CD8-positive, alpha-beta T cell (primary cell): ENCODE measurements at places on chromosomes 16 and 17.

GRCh38 chr16:56749672-56750491 is 20.0 kb downstream of the NUP93 start:
- DNase-seq: no peak

DNA sequence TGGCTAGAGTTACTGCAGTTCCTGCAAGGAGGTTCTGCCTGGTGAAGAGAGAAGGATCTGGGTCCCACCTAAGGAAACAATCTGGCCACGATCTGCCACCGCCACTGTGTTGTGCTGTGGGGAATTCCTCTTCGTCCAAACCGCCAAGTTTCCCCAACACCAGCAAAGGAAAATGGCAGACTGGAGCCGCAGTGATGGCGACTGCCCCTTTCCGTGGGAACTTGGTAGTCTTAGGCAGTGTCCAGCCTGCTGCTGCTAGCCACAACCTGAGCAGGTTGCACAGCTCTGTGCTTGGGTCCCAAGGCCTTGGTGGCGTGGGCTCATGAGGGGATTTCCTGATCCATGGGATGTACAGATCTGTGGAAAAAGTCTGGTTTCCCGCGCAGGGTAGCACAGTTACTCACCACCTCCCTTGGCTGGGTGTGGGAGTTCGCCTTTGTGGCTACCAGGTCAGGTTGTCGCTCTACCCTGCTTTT is 28.6 kb downstream of the NFATC3 start:
- DNase-seq: no peak

GRCh38 chr17:8264320-8264719 is 15.2 kb downstream of the PFAS start:
- no peak for DNase-seq

DNA sequence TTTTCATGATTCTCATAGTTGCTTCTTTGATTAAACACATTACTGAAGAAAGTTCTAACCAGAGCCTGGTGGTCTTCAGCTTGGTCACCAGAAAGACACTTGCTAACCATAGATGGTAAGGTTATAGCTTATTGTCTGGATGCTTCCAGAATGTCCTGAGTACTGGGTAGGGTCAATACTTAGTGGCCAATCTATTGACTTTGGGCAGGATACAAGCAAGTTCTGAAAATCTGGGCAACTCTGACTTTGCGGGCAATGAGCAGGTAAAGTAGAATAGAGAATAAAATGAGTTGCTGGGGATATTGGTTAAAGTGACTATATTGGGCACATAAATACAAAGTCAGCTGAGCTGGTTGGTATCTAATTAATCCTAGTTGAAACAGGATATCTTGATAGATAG is 63.0 kb downstream of the ABCA8 start:
- DNase-seq: no peak

DNA sequence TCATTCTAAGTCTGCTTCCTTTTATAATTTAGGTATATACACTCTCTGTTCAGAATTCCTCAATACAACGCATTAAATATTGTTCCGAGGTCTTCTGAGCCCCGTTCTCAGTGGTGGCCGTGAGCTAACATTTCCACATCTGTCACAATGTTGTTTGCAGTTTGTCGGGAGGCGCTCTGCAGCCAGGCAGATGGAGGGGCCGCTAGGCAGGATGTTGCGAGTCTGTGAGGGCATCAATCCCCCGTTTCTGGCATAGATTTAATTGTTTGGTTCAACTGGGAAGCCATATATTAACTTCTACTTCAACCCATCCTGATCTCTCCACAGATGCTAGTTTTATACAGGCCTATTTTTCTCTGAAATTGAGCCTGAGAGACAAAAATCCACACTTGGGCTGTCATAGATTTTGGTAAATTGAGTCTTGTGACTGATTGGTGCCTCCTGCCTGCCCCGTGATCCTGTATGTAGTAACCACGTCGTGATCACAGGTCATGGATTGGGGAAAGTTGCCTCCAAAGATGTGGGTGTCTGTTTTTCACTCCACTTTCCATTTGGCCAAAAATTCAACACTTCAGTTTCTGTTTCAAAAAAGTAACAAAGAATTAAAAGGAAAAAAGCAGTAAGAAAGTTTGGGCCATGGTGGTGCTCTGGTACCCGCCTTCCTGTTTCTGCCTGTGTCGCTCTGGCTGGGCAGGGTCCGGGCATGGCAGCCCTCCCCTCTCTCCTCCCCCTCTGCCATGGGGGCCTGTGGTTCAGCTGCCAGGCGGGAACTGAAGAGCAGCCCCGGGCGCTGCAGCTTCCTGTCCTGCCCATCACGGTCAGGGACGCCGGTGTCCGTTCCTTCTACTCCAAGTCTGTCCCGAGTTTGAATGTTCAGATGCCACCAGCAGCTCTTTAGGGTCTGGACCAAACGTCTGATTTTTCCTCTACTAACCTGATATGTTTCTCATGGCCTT is 41.5 kb downstream of the RPTOR start:
- no peak for DNase-seq

DNA sequence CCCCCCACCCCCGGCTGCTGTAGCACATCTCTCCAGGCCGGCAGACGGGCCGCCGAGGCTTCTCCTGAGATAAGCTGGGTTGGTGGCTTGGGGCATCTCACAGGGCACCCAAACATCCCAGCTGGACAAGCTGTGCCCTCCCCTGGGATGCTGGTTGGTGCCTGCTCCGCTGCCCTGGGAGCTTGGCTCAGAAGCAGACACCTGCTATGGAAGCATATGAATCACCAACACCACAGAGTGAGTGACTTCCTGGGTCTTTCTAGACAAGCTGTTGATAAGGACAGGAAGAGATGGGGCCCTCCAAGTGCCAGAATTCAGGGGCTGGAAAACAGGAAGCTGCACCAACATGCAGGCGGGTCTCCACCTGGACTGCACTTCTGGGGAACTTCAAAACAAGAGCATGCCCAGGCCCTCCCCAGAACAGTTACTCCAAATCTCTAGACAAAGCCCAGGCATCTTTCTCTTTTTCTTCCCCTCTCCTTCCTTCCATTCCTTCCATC is 13.7 kb downstream of the C16orf95 start:
- no peak for DNase-seq

DNA sequence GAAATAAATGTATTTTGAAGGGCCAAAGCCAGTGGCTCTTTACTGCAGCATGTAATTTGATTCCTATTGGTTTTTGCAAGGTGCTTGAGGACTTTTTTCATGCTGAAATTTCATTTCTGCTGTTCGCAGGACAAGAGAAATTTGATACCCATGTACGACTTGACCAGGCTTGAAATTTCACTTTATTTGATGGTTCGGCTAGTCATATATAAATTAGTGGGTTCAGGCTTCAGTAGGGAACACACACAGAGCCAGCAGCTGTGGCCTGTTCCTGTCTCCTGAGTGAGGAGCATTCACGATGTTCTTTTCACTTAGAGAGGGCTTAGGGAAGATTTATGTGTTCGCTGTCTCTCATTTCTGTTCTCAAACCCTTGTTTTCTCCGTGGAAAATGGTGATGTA is 258.4 kb upstream of the CACNG5 start:
- no peak for DNase-seq

GRCh38 chr16:24087891-24088410 is 168.2 kb upstream of the CACNG3 start:
- no peak for DNase-seq

- peak; percentile 85 for DNase-seq
These were observed 27.8 kb downstream of the TK2 start for GRCh38 chr16:66521951-66522771.

DNA sequence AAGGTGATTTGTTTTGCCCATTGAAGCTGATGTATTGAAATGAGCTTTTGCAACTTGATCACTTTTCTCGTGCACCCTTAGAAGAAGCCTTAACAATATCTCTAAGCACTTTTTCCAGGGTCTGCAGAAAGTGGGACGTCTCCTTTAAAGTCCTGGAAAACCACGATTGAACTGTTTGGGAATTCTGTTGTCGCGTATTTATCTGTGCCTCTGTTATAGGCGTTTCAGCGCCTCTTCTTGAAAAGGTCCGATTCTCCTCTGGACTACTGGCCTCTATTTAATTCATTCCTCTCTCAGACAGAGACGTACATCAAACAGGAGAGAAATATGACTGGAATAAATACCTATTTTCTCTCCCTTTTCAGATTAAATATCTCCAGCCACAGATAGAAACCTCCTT is 262.4 kb upstream of the PSMD7 start:
- no peak for DNase-seq

- no peak for DNase-seq
These were observed 68.4 kb upstream of the ELAC2 start for GRCh38 chr17:13086142-13086769.

DNA sequence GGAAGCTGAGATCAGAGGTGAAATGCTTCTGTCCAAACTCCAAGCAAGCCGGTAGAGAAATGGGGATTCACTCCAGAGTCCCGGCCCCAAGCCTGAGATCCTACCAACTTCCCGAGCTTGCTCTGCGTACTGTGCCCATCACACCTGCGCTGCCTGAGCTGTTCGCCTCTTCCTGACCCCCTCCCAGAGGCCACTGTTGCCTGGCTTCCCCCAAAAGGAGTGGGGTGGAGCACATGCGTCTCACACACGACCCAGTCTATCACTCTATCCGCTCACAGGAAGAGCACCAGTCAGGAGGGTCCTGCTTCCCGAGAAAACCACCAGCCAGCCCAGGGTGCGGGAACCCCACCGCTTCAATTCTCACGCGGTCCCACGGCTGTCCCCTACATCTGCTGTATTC is 13.5 kb upstream of the C16orf95 start:
- DNase-seq: no peak

- DNase-seq: peak; percentile 67
These were observed 21.9 kb downstream of the UNC13D start for GRCh38 chr17:75822119-75822799.

DNA sequence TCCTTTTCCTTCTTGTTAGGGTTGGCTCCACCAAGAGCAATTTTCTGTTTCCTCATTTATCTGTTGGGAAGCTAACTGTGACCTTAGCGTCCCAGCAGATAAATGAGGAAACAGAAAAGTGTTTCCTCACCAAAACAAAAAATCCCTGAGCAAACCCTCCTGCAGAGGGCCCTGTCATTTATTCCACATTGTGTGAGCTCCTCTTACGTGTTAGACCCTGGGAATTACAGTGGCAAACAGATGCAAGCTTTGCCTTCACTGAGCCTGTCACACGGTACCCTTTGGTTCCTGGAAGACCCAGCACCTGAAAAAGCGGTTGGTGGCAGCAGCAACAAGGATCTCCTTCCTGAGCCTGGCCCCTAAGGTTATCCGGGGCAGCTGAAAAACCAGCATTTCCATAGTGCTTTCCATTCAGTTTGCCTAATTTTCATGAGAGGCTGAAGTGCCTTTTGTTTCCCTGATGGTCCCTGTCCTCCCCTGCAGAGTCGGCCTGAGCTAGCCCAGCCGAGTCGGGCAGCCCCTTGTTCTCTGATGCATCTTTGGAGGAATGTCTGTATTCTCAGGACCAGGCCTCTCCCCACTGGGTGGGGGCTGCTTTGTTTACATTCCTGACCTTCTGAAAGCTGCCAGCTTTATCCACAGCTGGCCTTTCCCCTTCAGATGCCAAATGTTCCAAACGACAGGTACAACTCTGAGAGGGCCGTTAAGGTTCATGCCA is 34.7 kb downstream of the YPEL2 start:
- no peak for DNase-seq

DNA sequence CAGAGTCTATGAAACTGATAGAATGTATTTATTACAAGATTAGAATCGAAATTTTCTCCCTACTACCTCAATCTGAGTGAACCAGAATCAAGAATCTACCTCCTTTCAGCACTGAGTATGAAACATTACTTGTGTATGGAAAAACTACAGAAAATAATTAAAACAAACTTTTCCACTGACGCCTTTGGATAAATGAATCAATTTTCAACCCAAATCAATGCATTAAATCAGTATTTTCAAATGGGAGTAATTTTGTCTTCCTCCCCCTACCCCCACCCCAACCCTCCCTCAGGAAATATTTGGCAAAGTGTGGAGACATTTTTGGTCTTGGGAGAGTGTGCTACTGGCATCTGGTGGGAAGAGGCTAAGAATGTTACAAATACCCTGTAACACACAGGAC is 7.8 kb upstream of the ABCA10 start:
- DNase-seq: no peak

DNA sequence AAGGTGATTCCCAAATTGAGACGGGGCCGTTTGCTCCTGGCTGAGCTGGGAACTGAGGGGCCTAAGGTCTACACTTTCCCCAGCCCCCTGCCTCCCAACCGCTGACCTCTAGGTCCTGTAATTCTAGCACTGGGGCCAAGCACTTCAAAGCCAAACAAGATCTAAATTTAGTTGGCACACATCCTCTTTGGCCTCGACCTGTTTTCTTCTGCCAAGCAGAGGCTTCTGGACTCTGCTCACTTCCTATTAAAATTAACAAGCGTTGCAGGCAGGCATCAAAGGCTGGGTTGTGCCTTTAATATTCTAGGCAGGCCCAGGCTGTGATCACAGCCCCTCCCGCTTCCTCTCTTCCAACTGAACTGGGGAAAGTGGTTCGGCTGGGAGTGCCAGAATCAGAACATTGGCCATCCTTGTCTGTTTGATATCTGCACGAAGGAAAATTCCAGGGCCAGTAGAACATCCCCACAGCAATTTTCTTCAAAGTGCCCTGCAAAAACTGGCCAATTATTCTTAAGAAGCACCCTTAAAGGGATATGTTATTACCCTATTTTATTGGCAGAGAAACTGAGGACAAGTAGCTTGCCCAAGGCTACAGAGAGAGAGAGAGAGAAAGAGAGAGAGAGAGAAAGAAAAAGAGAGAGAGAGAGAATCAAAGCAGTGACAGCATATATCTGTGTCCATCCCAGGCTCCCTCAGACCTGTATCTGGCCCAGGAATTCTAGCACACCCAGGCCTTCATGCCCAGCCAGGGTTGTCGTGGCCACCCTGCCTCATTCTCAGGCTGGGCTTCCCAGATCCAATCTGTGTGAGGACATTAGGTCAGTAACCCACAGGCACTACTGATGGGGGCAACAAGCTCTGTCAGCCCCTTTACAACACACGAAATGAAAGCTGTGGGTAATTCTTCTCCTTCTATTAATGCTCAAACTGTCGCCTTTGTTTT is 12.8 kb upstream of the MT4 start:
- DNase-seq: no peak

DNA sequence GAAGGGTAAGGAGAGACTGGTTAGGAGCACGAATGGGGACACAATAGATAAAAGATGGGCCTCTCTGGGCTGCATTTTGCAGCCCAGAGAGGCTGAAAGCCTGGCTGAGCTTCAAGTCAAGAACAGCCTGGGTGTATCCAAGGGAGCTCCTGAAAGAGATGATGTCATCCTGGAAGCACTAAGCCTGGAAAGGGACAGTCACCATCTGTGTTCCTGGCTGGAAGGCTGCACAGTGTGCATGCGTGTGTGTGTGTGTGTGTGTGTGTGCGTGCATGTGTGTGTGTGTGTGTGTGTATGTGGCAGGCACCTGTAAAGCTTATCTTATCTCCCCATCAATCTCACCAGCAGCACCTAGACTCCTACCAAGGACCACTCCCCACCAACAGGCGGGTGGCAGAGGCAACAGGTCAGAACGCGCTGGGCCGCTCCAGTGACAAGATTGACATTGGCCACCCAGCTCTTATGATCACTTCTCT is 44.1 kb downstream of the COG7 start:
- no peak for DNase-seq
